ENCODE measurements at places on chromosomes 4 and X. TPM values are rescaled to one million over a fixed set of nuclear protein-coding genes. Genes with fewer than 3 reads are reported as not detected.

BTK gene
- total RNA-seq: 1.2 TPM

SORCS2 gene
- 17.1 TPM for total RNA-seq

DNA sequence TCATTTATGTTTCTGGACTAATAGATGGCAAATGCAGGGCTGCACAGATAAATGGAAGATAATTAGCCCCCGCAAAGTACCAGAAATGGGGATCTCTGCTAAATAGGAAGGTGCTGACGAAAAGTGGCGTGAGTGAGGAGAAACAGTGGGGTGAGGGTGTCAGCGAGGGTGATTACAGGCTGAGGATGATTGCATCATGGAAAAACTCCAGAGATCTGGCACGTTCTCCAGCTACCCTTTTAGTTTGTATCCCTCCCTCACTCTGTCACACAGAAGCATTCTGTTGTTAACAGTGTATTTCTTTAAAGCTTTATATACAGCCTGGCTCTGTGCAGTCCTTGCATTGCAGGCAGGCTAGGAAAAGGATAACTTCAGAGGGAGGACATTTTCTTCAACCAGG is 309.6 kb upstream of the DDX53 start:
- H3K27ac ChIP-seq: peak overlapping the region; percentile 53
- H3K4me3 ChIP-seq: no peak overlapping the region
- no peaks in the 10 kb centered on the region for H3K4me1 ChIP-seq
- peak; percentile 32 for DNase-seq

DNA sequence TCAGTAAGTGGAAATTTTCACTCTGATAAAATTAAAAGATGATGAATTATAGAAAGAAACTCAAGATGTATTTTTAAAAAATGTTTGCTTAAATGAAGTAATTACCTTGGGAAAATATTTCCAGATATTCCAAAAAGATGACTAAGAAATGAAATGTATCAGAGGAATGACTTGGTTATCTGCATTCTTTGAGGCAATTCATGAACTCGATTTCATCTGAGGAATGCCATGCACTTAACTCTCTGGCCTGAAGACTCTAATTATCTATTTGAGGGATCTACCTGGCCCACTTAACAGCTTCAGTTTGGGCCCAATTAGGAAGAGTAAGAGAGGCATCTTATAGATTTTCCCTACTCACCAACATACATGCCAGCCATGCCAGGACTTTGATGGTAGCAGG is 182.3 kb downstream of the INPP4B start:
- no peak overlapping the region for H3K27ac ChIP-seq
- H3K36me3 ChIP-seq: no peaks in the 10 kb centered on the region
- H3K27me3 ChIP-seq: no peaks in the 10 kb centered on the region
- H3K4me1 ChIP-seq: no peaks in the 10 kb centered on the region
- no peak overlapping the region for H3K4me3 ChIP-seq

DNA sequence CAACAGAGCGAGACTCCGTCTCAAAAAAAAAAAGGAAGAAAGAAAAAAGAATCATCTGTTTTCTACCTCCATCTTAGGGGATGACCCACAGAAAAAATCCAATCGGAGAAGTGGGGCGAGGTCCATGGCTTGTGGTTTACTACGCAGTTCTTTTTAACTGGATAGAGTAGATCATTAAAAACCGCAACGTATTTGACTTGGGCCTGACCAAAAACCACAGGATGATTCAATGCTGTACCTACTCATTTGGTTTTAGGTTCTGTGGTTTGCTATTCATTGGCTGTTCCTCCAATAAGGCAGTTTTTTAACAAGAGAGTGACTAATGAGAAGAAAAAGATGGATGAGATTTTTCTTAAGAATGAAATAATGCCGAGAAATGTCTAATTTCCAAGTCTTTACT is 83.7 kb downstream of the FREM3 start:
- H3K4me1 ChIP-seq: no peaks in the 10 kb centered on the region
- DNase-seq: no peak
- H3K36me3 ChIP-seq: no peaks in the 10 kb centered on the region
- H3K4me3 ChIP-seq: no peak overlapping the region
